ENCODE measurements at places on chromosomes 5 and 9.

GRCh38 chr9:124419832-124420489 is 4.7 kb upstream of the PSMB7 start:
- no peak for DNase-seq

- DNase-seq = no peak
These were observed 122.5 kb upstream of the RUSC2 start for GRCh38 chr9:35367451-35367850.

GRCh38 chr9:112200711-112201110 is 25.6 kb upstream of the SUSD1 start:
- no peak for DNase-seq

- DNase-seq = no peak
These were observed 394.0 kb upstream of the KLF4 start for GRCh38 chr9:107883496-107884124.

- no peak for DNase-seq
These were observed 9.8 kb downstream of the DOCK2 start for GRCh38 chr5:169646856-169647255.

DNA sequence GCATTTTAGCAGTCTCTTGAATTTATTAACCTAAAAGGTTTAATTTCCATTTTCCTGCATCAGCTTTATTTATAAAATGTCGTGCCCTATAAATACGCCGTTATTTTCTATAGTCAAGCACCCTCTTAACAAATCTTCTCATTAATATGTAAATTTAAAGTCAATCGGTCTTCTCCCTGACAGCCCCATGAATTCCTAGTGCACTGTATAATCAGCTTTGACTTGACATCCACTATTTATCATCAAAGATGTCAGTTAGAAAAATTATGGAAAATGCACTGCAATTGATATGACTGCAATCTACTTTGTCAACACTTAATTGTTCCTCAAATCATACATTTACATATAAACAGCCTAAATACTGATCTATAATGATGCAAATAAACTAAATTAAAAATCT is 83.4 kb downstream of the AP3B1 start:
- no peak for DNase-seq

GRCh38 chr5:80204808-80205614 is 50.8 kb downstream of the SERINC5 start:
- peak; percentile 34 for DNase-seq

DNA sequence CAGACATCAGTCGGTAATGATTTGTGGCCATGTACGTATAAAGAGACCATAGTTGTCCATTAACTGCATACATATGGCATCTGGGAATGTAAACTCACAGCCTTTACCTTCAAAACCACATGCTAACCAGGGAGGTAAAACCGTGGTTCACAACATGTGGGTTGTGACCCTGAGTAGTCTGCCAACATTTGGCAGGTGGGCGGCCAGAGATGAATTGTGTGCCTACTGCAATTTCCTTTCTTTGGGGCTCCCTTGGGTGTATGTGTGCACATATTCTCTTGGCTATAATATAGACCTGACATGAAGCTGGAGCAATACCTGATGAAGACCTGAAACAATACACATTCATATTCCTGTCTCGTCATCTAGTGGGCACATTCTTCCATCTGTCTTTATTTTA is 396.0 kb downstream of the MLLT3 start:
- DNase-seq = no peak

DNA sequence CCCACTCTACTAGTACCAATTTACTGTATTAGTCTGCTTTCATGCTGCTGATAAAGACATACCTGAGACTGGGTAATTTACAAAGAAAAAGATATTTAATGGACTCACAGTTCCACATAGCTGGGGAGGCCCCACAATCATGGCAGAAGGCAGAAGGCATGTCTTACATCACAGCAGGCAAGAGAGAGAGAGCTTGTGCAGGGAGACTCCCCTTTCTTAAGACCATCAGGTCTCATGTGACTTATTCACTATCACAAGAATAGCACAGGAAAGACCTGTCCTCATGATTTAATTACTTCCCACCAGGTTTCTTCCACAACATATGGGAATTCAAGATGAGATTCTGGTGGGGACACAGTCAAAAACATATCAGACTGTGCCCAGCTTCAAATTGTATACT is 11.5 kb downstream of the UGT3A1 start:
- DNase-seq = no peak

DNA sequence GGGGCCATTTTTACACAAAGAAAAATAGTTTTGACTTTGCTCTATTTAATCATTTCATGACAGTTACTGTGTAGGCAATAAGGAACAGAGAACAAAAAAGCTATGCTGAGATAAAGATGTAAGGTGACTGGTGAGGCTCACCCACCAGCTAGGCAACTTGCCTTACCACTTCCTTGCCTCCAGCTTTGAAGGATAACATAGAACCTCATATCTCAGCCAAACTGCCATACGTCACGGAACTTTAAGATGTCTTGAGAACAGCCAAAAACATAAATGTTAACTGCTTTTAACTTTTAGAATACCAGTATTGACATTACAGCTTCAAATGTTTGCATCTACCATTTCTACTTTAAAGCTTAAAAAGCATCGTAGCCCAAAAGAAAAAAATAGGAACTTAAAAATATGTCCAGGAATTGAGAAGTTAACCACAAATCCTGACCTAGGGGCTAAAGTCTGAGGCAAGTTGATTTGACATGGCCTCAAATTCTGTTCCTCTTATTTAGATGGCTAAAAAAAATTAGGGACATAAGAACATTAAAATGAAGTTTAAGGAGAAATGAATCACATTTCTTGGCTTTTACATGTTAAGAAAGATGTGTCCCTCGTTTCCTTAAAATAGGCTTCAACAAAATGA is 7.7 kb upstream of the GCNT4 start:
- DNase-seq = peak; percentile 60

GRCh38 chr9:129166623-129167557 is 11.2 kb downstream of the IER5L start:
- peak; percentile 87 for DNase-seq

DNA sequence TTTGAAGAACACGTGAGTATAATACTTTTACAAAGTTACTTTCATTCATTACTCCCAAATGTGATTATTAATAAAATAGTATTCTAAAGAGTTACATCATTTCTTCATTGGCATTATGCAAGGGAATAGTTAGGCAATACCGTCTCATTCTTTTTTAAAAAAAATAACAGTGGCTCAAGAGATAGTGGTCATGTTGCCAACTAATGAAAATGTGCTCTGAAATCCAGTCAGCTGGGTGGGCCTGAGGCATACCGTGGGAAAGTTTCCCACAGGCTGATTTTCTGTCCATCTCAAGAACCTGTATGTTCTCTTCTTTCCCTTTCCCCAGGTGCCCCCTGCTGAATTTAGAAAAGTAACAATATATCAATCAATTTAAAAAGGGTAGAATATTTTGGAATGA is 40.8 kb upstream of the ROPN1L start:
- DNase-seq = no peak

GRCh38 chr9:33272061-33272460 is 7.2 kb downstream of the CHMP5 start:
- no peak for DNase-seq

- peak; percentile 55 for DNase-seq
These were observed 8.0 kb upstream of the PCA3 start for GRCh38 chr9:76756268-76756640.

DNA sequence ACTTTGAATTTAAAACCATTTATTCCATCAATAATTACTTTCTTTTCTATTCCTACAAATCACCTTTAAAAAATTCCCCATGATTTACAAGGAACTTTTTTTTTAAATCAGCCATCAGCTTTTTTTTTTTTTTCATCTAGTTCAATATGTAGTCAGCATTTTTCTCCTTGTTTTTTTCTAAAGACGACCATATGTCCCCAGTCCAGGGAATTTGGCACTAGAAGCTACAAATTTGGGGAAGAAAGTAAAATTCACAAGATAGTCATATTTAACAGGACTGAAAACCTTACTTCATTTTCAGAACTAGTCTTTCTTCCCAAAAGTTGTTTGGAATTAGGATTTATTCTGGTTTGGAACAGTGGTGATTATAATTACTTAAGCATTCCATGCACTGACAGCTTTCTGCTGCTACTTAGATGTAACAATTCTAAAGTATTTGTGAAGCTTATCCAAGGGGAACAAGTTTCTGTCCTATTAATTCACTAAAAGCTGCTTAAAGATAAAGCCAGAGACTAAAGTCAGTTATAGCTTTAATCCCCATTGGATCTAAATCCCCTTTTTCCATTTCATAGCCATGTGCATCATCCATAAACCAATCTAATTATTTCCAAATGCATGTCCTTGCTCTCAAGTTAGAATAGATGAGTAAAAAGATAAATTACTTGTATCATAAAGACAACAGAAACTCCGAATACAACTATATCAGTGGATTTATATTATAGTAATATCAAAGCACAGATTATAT is 7.4 kb upstream of the SNCAIP start:
- DNase-seq = no peak

DNA sequence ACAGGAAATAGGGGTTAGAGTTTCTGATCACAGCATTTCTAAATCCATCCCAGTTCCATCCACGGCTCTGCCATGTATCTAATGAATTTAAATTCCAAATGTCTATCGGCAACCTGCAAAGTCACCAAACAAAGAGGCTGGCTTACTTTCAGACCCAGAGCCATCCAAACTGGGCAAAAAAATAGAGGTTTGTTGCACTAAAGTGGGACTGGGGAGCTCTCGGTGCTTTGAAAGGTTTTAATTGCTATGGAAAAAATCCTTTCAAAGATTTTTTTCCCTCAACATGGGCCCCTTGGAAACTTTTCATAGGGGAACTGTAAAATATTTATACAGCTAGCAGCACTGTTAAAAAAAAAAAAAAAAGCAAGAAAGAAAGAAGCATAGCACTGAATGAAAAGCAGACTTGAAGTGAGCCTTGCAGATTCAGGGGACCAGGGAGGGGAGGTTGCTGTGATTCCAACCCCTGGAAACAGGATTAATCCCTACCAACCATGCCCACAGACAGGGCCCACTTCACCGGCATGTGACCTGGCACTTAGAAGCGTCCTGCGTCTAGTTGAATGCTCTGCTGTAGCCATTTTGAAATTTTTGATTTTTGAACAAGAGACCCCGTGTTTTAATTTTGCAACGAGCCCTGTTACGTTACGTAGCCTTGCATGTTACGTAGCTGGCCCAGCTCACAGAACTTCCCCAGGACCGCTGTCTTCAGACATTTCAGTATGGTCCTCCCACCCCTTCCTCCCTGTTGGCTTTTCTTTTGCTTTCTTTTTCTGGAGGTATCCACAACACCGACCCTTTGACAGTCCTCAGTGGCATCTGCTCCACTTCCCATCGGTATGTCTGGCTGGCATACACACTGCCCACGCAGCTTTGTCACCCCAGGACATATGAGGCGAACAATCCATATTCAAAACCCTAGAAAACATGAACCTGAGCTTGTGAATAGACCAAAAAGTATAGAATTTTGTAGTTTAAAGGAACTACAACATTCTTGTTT is 105.3 kb upstream of the NFIB start:
- no peak for DNase-seq

DNA sequence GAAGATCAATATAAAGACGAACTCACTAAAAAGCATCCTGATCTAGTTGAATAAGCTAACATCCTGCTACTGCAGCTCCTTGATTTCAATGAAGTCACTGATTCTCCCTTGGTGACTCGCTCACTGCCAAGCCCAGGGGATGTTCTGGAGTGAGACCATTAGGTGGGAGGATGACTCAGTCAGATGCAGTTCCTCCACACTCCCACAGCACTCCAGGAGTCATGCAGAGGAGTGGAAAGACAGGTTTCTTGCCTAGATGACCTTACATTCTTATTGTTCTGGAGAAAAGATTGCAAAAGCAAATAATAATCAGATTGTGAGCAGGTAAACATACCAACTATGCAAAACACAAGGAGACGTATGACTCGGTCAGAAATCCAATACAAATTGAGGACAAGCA is 15.3 kb downstream of the GCNT4 start:
- DNase-seq = no peak

- DNase-seq = no peak
These were observed 51.5 kb downstream of the MTMR12 start for GRCh38 chr5:32261198-32261597.

DNA sequence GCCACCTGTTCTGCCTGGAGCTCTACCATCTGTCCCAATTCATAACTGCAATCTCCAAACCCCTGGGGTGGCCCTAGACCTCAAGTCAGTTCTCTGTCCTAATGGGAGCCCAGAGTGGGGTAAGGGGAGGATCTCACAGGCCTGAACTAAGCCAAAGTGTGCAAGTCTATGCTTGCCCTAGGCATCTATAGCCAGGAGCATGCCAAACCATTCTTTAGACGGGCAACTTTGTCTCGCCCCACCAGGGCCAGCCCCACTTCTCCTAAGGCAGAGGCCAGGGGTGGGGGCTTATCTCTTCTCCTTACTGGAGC is 3.3 kb downstream of the ACSL6 start:
- no peak for DNase-seq

DNA sequence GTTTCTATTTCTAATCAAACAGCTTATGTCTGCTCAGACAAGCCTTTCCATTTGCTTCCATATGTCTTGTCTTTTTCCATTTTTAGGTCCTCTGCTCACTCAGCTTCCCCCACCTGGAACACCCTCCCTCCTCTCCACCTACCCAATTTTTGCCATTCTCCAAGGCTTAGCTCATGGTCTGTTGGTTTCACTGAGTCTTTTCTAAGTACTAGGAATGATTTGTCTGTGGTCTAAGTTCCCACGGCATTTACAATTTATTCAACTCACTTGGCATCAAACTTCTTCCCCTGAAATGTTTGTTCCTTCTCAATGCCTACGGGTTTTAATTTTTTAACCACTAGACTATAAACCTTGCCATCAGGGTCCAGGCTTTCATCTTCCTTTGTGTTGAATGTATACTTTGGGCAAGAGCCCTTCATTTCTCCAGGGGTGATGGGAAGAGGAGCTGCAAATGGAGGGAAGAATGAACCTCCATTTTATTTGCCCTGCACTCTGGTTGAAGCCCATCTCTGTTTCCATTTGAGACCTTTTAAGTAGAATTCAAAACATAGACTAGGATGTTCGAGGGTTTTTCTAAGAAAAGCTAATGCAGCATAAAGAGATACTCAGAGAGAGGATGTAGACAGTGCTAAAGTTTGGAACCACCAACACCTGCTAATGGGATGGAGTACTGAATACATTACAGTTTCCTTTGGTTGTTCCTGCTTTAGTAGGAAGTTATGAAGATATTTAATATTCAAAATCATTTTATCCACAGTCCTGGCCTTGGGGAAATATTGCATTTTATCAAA is 104.0 kb downstream of the PTTG1 start:
- no peak for DNase-seq

GRCh38 chr5:141363952-141364660 is at the start of gene PCDHGA5:
Gene PCDHGA5 (plus strand): TSS chr5:141364162. CDS start chr5:141364331, 169 bp downstream.
- no peak for DNase-seq

GRCh38 chr5:148826739-148827070 is 294 bp downstream of the ADRB2 start:
- DNase-seq = no peak
